NCI-H2171 treated with DMSO at 0.1 percent for 48 hours (cell line): ENCODE measurements at places on chromosomes 7 and 10.
A peak's percentile ranks its signal among the peaks of the same experiment; 100 is the strongest.

DNA sequence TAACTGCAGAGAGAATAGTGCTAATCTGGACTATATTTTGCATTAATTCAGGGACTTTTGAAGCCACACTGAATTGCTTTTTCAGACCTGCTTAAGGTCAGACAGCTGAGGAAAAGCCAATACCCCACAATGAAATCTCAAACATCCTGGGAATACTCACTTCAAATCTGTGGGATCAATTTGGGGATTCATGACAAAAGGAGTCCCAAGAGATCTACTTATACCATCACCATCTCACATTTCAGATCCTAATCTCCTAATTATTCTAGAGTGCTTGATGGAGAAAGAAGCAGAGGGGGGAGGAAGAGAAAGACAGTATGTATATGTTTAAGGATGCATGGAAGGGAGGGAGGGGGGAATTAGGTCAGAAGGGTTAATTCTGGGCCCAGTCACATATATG, 202.2 kb downstream of the CACNA2D1 start:
- peak; percentile 95 for DNase-seq

- DNase-seq = no peak
These were observed 1.6 kb downstream of the ZRANB1 start for GRCh38 chr10:124943301-124944092.

DNA sequence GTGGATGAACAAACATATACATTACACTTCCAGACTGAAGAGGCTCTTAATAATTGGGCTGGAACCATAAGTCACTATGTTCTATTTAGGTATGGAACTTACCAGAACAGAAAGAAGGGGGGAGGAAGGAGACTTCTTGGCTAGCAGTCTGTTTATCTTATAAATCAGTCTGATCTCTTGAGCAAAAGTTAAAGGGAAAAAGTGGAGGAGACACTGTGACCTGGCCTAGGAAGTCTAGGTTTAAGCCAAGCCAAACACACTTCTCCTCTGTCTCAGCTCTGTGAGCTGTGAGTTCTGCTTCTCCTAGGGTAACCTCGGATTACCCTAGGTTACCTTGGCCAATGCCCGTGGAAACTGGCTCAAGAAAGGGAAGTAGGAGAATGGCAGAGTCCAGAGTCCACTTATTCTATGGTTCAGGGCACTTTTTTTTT, 95.2 kb downstream of the PFKFB3 start:
- no peak for DNase-seq

GRCh38 chr7:75814407-75814947, 871 bp upstream of the CCL24 start:
- no peak for DNase-seq

GRCh38 chr10:1502451-1502850, 234.9 kb downstream of the ADARB2 start:
- DNase-seq = no peak

GRCh38 chr7:11228515-11228914, 254.8 kb downstream of the PHF14 start:
- peak; percentile 92 for DNase-seq

DNA sequence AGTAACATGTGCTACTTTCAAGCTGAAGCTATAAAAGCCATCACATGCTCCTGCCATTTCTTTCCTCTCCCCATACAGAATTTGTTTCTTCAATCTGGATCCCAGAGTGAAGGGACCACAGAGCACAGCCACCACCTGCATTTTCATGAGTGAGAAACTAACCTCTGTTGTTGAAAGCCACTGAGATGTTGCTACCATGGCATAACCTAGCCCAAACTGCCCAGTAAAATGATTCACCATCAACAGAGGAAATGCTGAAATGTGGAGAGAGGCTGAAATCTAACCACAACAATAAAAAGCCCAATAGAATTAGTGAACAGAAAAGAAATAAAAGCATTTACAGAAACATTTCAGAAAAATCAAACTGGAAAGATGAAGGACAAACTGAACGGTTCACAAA, 125.2 kb downstream of the AMPH start:
- DNase-seq = no peak

DNA sequence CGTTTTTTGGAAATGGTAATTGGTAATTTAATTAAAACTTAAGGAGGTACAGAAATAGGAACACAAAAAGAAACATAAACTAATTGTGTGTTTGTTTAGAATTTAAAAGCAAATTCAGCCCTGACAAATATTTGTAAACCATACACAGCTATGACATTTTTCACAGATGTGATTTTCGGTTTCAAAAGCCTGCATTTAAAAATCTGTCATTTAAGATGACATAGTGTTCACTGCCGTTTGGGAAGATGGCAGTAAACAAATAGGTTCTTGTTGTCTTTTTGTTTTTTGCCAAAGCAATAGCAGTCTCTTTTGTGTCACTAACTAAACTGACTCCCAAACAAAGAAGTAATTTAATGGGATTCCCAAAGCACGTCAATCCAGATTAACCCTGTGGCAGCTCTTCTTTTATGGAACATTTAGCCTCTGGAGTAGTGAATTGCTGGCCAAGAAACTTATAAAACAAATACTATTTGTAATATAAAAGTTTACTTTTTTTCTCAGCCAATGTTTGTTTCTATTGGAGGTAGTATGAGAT, 697.6 kb downstream of the PHTF2 start:
- DNase-seq = no peak

DNA sequence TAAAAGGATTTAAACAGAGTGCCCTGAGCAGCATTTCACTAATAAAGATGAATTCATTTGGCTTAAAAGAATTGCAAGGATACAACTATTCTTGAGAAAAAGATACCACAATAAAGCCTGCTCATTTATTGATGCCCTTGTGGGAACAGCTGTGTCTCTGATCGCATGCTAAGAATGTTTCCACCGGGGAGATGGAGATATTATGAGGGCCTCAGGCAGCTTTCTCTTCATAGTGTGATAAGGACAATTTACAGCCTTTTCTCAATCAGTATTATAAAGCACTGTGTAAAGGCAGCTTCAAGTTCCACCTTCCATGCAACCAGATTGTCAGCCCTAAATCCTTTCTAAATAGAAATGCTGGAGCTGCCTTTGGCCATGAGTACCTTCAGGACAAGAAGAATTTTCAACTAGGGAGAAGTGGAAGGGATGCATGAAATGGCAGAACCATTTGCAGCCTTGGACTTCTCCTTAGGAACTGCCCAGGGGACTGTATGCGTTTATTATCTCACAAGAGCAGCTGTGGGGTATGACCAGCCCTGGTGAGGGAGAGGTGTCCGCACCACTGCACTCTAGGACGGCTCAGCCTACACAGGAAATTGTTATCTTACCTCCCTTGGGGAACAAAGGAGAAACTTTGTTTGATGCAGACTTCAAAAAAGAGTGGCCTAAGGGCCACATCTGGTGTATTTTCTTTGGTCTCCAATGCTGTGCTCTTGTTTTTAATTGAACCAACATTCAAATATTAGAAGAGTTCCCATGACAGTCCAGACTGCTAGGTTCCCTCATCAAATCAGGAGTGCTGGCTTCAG, 116.9 kb upstream of the PCGF5 start:
- no peak for DNase-seq

GRCh38 chr10:10092581-10092980, 925.1 kb upstream of the CELF2 start:
- no peak for DNase-seq

DNA sequence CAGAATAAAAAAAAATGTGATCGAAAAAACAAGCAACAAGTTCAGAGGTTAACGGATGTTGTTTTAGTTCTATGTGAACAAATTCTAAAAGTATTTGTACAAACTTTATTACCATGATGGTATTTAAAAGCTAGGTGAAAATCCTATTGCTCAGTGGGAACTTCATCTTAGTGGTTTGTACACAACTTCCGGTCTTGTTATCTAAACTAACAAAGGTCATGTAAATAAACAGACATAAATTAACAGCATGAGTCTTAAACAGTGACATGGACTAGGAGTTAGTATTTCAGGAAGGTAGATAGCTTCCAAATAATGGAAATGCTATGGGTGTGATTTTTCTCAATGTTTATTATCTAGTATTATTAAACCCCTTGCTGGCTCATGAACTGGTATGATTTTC, 83.8 kb downstream of the SPAG6 start:
- DNase-seq = no peak

GRCh38 chr7:117750612-117751563, 122.4 kb downstream of the CTTNBP2 start:
- peak; percentile 24 for DNase-seq

- DNase-seq = no peak
These were observed 50.8 kb downstream of the PIK3CG start for GRCh38 chr7:106915873-106916272.

GRCh38 chr10:115968236-115968635, 304.8 kb downstream of the GFRA1 start:
- no peak for DNase-seq
